Stimulated activated CD4-positive, alpha-beta T cell treated with anti-CD3 and anti-CD28 coated beads, Interleukin-2, amount 100 ng/mL, for 24 hours (primary cell): ENCODE measurements at places on chromosomes 3 and 15.

DNA sequence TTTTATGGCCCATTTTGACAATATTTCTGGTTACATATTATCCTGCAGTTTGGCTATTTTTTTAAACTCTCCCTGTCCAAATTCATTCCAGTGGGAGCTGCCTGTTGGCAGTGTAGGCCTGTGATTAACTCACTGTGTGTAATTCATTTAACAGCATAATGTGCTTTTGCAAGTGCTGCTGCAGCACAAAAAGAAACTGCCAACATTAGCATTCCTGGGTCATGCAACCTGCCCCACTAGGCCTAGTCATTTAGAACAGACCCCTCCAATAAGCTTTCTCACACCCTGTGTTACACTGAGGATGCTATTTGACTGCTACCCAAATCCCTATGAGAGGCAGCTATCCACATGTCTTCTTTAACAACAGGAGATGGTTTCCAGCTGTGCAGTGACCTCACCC lies 251.2 kb upstream of the UBE2E2 start:
- no peak for DNase-seq

DNA sequence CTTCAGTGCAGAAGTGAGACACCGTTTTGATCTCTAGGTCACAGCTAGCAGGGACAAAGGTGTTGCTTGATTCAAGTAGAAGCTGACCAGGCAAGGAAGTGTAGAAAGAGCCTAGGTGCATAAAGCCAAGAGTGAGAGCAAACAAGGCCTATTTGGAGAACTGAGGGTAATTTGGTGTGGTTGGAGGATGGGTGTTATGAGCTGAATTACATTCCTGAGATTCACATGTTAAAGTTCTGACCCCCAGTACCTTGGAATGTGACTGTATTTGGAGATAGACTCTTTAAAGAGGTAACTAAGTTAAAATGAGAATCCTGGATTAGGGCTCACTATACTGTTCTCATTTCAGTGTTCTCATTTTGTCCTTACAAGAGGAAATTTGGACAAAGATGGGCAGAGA lies 191.3 kb downstream of the ZMAT3 start:
- no peak for DNase-seq

- no peak for DNase-seq
These were observed 345.5 kb upstream of the LMCD1 start for GRCh38 chr3:8156138-8156537.

DNA sequence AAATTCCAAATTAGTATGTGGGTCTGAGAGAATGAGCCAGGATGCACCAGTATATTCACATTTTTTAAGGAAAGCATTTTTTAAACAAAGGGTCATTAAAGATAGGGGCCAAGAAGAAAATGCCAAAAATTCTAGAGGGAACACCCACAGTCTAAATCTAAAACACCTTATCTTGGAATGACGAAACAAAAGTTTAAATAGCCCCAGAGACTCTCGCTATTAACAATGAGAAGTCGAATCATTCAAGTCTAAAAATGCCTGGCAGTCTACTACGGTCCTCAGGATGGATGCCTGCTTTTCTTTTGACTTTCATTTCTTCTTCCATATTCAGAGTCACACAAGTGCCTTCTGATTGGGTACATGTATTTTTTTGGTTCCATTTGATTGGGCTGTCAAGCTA lies 66.3 kb downstream of the SSUH2 start:
- DNase-seq = no peak

- DNase-seq = no peak
These were observed 162.2 kb downstream of the ITPR1 start for GRCh38 chr3:4655145-4656045.

DNA sequence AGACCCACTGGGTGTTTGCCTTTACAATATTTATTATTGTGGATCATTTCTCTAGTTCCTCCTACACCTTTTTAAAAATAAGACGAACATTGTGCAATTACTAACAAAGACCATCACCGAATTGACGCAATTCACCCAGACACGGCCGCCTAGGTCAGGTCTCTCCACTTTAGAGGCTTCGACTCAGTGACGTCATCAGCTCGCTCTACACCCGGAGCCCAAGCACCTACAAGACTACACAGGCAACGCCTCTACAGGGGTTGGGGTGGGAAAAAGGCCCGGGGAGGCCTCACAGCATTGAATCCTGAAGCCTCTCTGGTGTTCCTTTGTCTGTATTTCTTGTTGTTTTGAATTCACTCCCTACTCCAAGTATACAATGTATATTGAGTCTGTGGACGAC lies 16.6 kb downstream of the ZIC4 start:
- no peak for DNase-seq

- DNase-seq = no peak
These were observed 65.7 kb downstream of the MOBP start for GRCh38 chr3:39533226-39533625.

- no peak for DNase-seq
These were observed 44.7 kb downstream of the TCF12 start for GRCh38 chr15:56963126-56963525.

DNA sequence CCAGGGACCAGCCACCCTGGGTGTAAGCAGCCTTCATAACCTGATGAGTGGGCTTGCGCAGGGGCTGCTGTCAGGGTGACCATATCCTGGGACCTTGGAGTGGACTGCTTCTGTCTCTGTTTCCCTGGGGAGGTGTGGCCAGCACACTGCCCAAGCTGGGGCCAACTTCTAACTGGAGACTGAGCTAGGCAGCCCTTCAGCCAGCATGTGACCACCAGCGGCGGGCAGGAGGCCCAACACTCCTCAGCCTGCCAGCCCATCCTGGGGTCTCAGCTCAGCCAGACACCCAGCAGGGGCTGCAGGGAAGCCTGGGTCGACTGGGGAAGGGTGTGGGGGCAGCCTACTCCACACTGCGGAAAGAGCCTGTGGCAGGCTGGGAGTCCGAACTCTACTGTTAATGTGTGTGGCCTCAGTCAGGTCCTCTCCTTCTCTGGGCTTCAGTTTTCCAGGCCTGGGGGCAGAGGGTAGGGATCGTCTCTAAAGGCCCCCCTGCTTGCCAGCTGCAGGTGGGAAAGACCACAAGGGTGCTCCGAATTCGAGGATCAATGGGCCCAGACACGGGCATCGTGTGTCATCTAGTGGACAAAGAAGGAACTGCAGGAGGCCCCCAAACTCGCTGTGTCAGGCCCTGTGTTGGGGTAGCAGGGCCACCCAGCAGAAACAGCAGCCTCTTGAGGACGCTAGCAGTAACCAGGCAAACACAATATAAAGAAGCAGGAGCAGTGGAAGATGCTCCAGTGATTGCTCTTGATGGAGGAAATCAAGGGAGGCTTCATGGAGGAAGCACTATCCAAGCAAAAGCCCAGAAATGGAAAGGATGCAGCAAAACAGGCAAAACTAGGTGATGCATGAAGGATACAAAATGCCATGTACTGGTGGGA lies 2.0 kb upstream of the SEMA3G start:
- DNase-seq = peak; percentile 80

DNA sequence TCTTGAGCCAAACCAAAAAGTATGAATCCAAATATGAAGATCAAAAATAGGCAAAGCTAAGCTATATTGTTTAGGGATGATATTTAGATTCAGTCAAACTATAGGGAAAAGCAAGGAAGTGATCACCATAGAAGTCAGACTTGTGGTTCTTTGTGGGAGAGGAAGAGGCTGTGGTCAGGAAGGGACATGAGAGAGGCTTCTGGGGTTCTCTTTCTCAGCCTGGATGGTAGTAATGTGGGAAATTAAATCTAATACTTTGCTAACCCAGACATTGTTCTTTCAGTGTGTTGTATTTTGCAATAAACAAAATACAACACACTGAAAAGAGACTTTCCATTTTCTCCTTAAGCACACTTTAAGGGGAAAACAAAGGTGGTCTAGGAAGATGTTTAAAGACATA lies 3.1 kb downstream of the CX3CR1 start:
- no peak for DNase-seq

DNA sequence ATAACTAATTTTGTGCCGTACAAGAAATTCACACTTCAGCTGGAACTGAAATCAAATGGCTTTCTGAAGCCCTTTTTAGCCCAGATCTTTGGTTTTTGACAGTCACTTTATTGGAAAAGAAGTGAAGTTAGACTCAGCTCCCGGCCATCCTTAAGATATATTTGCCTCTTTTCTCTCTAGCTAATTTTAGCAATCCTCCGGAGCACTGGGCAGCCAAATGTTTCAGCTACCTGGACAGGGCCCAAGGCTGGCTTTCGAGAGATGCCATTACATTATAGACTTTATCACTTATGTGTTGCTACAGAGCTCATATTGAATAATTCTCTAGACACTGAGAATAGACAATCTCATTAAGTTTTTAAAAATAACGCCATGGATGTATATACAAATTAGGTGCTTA lies 28.5 kb upstream of the RPL39L start:
- DNase-seq = no peak

DNA sequence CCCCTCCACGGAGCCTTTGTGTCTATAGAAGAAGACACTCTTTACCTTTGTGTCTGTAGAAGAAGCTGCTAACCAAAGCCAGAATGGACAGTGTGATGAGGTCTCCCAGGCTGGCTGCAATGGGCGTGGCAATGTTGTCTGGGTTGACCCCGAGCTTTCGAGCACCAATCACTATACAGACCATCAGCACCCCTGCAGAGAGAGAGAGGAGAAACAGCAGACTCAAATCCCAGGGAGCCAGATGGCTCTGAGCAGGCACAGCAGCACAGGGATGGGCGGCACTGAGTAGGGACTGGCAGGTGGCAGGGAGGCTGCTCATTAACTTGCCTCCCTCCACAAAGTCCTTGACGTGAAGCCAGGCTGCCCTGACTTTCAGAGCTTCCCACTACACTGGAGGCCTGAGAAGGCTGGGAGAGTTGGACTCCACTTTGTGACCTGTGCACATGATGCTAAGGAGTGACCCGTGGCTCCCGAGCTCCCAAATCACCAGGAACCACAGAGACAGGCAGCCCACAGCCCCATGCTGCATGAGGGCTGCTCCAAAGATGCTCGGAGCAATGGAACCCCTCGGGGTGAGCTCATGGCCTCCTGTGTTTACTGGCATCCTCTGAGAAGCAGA lies 53.9 kb downstream of the ROPN1B start:
- DNase-seq = no peak
